Calu3 (cell line): ENCODE measurements at places on chromosomes 4 and X. TPM values are rescaled to one million over a fixed set of nuclear protein-coding genes. Genes with fewer than 3 reads are reported as not detected.

DNA sequence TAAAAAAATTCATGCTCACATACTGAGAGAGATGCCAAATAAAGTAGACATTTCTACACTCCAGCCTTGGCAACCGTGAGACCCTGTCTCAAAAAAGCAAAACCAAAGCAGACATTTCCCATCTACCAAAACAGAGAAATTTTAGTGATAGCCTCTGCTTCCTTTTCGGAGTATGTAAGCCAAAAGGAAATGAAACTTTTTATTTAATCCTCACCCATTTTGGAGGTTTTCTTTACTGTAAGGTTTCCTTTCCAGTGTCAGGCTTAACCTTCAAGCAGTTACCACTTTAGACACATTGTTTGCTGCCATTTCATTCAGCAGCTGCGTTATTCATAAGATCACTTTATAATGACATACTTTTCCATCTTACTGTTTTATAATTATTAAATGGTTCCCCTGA, 15.9 kb downstream of the ADD1 start:
- H3K27me3 ChIP-seq, result no peaks in the 10 kb centered on the region
- no peak overlapping the region for H3K27ac ChIP-seq
- H3K4me3 ChIP-seq, result no peak overlapping the region
- DNase-seq, result no peak

DNA sequence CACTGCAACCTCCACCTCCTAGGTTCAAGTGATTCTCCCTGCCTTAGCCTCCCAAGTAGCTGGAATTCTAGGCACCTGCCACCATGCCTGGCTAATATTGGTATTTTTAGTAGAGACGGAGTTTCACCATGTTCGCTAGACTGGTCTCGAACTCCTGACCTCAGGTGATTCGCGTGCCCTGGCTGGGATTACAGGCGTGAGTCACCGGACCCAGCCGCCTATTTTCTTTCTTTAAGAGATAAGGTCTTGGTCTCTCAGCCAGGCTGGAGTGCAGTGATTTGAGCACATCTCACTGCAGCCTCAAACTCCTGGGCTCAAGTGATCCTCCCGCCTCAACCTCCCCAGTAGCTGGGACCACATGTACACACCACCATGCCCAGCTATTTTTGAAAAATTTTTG, 166.5 kb downstream of the DHRSX start:
- H3K27ac ChIP-seq, result no peak overlapping the region
- H3K4me1 ChIP-seq, result no peaks in the 10 kb centered on the region
- H3K27me3 ChIP-seq, result no peaks in the 10 kb centered on the region
- peak; percentile 1 for DNase-seq
- H3K36me3 ChIP-seq, result no peaks in the 10 kb centered on the region

- no peaks in the 10 kb centered on the region for H3K27me3 ChIP-seq
- H3K36me3 ChIP-seq, result peaks cover 8% of the 10 kb centered on the region
- DNase-seq, result no peak
- peaks cover 9% of the 10 kb centered on the region for H3K4me1 ChIP-seq
- peak overlapping the region; percentile 83 for H3K4me3 ChIP-seq
Measured at GRCh38 chr4:175770555-175770954, 41.5 kb downstream of the GPM6A start.

- H3K27ac ChIP-seq, result no peak overlapping the region
- no peaks in the 10 kb centered on the region for H3K36me3 ChIP-seq
- no peak for DNase-seq
- H3K4me3 ChIP-seq, result no peak overlapping the region
- no peaks in the 10 kb centered on the region for H3K27me3 ChIP-seq
Measured at GRCh38 chr4:55530691-55531090, 16.0 kb downstream of the CLOCK start.

DNA sequence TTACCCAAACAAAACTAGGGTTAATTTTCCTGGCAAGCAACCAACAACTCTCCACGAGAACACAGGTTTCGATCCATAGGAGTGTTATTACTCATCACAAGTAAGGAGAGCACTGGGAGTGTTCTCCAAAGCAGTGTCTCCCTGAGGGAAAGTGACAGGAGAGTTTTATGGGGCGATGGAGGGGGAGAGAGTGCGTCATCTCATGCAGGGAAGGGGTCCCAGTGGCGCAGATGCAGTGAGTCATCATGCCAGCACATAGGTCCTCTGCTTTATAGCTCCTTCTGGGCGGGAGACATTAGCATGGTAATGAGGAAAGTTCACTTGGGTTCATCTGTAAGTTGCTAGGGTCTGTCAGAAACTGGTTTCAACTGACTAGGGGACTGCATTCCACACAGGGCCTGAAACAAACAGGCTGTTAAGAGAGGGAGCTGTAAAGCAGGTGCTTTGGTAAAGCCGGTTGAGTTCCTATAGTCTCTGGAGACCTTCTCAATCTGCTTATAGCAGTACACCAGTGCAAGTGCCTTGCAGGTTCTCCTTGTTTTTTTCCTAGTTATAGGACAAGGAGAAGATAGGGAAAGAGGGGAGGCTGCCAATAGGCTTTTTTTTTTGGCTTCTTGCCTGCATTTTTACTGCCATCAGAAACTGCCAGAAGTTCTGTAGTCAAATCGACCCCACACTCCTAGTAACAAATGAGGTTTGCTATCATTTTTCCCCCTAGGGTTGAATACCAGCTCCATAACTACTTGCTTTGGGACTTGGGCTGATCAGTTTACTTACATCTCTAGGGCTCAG, 12.8 kb upstream of the BOD1L1 start:
- H3K36me3 ChIP-seq, result peaks cover 5% of the 10 kb centered on the region
- DNase-seq, result no peak
- no peaks in the 10 kb centered on the region for H3K27me3 ChIP-seq
- H3K27ac ChIP-seq, result peak overlapping the region; percentile 60
- H3K4me3 ChIP-seq, result peak overlapping the region; percentile 44

Gene PABPC4L
- not detected in 2 replicates for total RNA-seq

Gene SSX2B
- total RNA-seq, result not detected in 2 replicates

DNA sequence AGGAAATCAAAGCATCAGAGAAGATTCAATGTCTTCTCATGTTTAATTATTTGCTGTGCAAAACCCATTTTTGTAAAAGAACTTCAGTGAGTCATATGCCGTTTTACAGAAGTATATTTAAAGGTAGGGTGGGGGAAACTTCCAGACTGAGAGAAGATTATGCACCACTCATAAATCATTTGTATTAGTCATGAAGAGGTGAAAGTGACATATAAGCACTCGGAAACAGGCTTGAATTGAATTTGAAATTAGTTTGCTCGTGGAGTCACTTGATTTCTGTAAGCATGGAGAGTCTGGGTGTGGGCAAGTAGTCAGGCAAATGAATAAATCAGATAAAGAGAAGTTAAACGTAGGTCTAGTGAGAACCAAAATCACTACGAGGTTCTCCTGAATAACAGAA, 335.1 kb downstream of the ANK2 start:
- no peaks in the 10 kb centered on the region for H3K27me3 ChIP-seq
- no peak overlapping the region for H3K4me3 ChIP-seq
- no peaks in the 10 kb centered on the region for H3K4me1 ChIP-seq
- no peak overlapping the region for H3K27ac ChIP-seq
- H3K36me3 ChIP-seq, result no peaks in the 10 kb centered on the region

GRCh38 chr4:105147553-105148161, 981 bp downstream of the TET2 start:
- peaks cover 5% of the 10 kb centered on the region for H3K4me1 ChIP-seq
- H3K4me3 ChIP-seq, result peak overlapping the region; percentile 99
- peak; percentile 1 for DNase-seq
- peaks cover 32% of the 10 kb centered on the region for H3K36me3 ChIP-seq

Gene MAGEB10
- not detected in 2 replicates for total RNA-seq

- no peak for DNase-seq
- H3K27me3 ChIP-seq, result no peaks in the 10 kb centered on the region
- no peaks in the 10 kb centered on the region for H3K4me1 ChIP-seq
- no peaks in the 10 kb centered on the region for H3K36me3 ChIP-seq
Measured at GRCh38 chr4:110034026-110034393, 121.3 kb downstream of the EGF start.

Gene CFI
- total RNA-seq, result 25.8 and 27.7 TPM in 2 replicates

DNA sequence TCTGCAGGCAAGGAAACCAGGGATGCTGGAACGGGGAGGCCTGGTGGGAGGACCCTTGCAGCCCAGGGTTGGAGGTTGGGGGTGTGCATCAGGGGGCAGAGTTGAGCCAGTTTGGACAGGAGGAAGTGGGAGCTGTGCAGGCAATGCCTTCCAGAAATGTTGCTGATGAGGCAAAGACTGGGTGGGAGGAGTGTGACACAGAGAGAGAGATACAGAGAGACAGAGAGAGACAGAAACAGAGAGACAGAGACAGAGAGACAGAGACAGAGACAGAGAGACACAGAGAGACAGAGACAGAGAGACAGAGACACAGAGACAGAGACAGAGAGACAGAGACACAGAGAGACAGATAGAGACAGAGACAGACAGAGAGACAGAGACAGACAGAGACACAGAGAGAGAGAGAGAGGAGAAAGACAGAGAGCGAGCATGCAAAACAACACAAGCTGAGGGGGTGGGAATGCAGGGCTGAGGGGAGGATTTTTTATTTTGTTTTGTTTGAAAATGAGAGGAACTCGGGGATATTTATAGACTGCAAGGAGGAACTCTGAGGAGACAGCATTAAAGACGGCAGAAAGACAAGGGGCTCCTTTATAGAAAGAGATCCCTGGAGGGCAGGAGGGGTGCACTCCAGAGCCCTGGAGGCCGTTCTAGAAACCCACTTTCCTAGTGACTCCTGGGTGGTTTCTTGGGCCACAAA, 1.9 kb upstream of the HAUS3 start:
- DNase-seq, result no peak
- H3K27ac ChIP-seq, result no peak overlapping the region
- H3K27me3 ChIP-seq, result peaks cover 14% of the 10 kb centered on the region
- H3K4me3 ChIP-seq, result no peak overlapping the region

- H3K27me3 ChIP-seq, result no peaks in the 10 kb centered on the region
- DNase-seq, result no peak
- no peaks in the 10 kb centered on the region for H3K4me1 ChIP-seq
- no peaks in the 10 kb centered on the region for H3K36me3 ChIP-seq
Measured at GRCh38 chr4:95580226-95580625, 31.5 kb upstream of the UNC5C start.

DNA sequence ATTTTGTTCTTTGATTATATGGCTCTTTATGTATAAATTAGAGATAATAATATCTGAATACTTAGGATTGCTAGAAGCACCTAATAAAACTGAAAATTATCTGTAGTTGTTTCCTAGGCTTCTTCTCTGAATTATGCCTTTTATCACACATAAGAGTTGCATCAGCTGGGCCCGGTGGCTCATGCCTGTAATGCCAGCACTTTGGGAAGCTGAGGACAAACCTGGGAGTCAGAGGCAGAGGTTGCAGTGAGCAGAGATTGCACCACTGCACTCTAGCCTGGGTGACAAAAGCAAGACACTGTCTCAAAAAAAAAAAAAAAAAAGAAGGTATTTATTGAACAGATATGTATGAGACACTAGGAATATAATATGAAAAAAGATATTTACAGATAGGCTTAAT, 773.5 kb upstream of the AGA start:
- no peak for DNase-seq
- H3K27me3 ChIP-seq, result no peaks in the 10 kb centered on the region
- no peaks in the 10 kb centered on the region for H3K36me3 ChIP-seq
- H3K4me1 ChIP-seq, result no peaks in the 10 kb centered on the region

Gene TMEM150C
- total RNA-seq, result 0.98 and 1.4 TPM in 2 replicates

DNA sequence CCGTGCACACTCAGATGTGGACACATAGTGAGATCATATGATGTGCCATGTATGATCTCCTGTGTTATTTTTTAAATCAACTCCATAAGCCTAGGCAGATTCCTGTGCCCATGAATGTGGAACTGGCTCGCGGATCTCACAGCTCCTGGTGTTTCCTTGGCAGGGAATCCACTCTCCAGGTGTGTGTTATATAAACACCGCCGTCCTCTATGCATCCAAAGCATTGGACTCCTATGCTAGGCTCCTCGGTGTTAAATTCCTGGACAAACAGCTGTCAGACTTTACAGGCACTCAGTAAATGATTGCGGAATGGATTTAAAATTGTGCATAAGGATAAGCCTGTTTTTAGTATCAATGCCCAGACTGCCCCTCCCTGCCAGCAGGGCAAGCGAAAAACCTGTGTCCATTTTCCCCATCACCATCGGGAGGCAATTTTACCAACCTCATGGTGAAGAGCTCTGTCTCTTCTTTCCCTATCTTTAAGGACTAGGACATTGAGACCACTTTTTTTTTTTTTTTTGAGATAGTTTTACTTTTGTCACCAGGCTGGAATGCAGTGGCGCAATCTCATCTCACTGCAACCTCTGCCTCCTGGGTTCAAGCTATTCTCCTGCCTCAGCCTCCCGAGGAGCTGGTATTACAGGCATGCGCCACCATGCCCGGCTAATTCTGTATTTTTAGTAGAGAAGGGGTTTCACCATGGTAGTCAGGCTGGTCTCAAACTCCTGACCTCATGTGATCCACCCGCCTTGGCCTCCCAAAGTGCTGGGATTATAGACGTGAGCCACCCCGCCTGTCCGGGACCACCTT, 23.6 kb upstream of the GPR78 start:
- no peak overlapping the region for H3K4me3 ChIP-seq
- H3K36me3 ChIP-seq, result no peaks in the 10 kb centered on the region
- DNase-seq, result no peak
- H3K27me3 ChIP-seq, result peaks cover 14% of the 10 kb centered on the region

GRCh38 chr4:20617678-20618396, 82.4 kb upstream of the PACRGL start:
- no peaks in the 10 kb centered on the region for H3K27me3 ChIP-seq
- H3K36me3 ChIP-seq, result no peaks in the 10 kb centered on the region
- no peak overlapping the region for H3K27ac ChIP-seq
- H3K4me1 ChIP-seq, result peaks cover 21% of the 10 kb centered on the region
- no peak overlapping the region for H3K4me3 ChIP-seq

DNA sequence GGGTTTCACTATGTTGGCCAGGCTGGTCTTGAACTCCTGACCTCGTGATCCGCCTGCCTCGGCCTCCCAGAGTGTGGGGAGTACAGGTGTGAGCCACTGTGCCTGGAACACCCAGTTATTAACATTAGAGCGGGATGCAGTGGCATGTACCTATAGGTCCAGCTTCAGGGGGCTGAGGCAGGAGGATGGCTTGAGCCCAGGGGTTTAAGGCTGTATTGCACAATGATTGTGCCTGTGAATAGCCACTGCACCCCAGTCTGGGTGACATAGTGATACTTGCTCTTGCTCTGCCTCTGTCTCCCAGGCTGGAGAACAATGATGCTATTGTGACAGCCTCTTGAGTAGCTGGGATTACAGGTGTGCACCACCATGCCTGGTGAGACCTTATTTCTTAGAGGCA, 39.8 kb downstream of the FAM193A start:
- no peak overlapping the region for H3K27ac ChIP-seq
- no peak overlapping the region for H3K4me3 ChIP-seq
- peaks cover 5% of the 10 kb centered on the region for H3K36me3 ChIP-seq
- H3K4me1 ChIP-seq, result peaks cover 10% of the 10 kb centered on the region

Gene AFF2
- 0.17 and 0.27 TPM in 2 replicates for total RNA-seq

- peaks cover 16% of the 10 kb centered on the region for H3K4me1 ChIP-seq
- H3K4me3 ChIP-seq, result no peak overlapping the region
- H3K36me3 ChIP-seq, result no peaks in the 10 kb centered on the region
- no peak overlapping the region for H3K27ac ChIP-seq
- no peaks in the 10 kb centered on the region for H3K27me3 ChIP-seq
Measured at GRCh38 chr4:88962396-88962795, 94.6 kb downstream of the FAM13A start.

DNA sequence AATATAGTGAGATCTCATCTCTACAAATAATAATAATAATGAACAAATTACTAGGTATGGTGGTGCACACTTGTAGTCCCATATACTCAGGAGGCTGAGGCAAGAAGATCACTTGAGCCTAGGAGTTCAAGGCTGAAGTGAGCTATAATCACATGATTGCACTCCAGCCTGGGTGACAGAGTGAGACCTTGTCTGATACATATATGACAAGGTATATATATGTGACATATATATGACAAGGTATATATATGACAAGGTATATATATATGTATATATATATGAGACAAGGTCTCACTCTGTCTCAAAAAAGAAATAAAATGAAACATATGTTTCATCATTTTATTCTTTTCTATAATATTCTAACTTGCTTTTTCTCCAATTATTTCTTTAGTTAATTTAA, 278.1 kb upstream of the TET2 start:
- no peak overlapping the region for H3K27ac ChIP-seq
- H3K36me3 ChIP-seq, result no peaks in the 10 kb centered on the region
- DNase-seq, result no peak
- no peaks in the 10 kb centered on the region for H3K4me1 ChIP-seq
- no peaks in the 10 kb centered on the region for H3K27me3 ChIP-seq
